ENCODE measurements at places on chromosomes 11 and 22.

GRCh38 chr11:130561441-130561881, 113.0 kb downstream of the ADAMTS15 start:
- H3K27me3 ChIP-seq = no peaks in the 10 kb centered on the region
- no peak overlapping the region for H3K27ac ChIP-seq
- no peak overlapping the region for H3K4me3 ChIP-seq
- no peak for DNase-seq

DNA sequence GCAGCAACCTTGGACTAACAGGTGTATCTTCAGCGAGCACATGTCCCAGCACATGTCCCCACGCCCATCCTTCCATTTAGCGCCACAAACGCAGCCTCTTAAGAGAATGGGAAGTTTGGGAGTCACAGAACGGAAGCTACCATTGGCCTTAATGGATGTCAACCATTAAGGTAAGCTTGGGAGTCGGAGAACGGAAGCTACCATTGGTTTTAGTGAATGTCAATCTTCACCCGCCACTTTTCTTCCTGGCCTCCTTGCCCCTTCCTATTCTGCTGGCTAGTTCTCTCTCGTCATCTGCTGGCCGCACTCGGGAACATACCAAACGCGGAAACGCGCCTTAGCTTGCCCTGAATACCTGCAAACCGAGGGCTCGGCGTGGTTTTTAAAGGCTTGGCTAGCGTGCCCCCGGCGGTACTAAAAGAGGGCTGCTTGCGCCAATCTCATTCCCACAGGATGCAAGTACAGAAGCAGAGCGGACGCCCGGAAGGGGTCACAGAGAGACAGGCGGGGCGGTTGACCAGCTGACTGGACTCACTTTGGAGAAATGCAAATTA, 24.3 kb downstream of the GLYATL1 start:
- peaks cover under 1% of the 10 kb centered on the region for H3K4me1 ChIP-seq
- no peak for DNase-seq
- H3K4me3 ChIP-seq = no peak overlapping the region
- H3K27me3 ChIP-seq = no peaks in the 10 kb centered on the region

DNA sequence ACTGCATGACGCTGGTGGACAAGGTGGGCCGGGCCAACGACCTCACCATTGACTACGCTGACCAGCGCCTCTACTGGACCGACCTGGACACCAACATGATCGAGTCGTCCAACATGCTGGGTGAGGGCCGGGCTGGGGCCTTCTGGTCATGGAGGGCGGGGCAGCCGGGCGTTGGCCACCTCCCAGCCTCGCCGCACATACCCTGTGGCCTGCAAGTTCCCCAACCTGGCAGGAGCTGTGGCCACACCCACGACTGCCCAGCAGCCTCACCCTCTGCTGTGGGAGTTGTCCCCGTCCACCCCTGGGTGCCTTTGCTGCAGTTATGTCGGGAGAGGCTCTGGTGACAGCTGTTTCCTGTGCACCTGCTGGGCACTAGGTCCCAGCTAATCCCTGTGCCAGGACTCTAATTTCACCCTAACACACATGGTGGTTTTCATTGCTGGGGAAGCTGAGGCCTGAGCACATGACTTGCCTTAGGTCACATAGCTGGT, 49.0 kb upstream of the PPP6R3 start:
- H3K4me3 ChIP-seq = no peak overlapping the region
- no peak for DNase-seq
- H3K4me1 ChIP-seq = no peaks in the 10 kb centered on the region
- H3K27me3 ChIP-seq = no peaks in the 10 kb centered on the region
- H3K36me3 ChIP-seq = no peaks in the 10 kb centered on the region

- H3K27me3 ChIP-seq = no peaks in the 10 kb centered on the region
- no peak overlapping the region for H3K27ac ChIP-seq
- no peak overlapping the region for H3K4me3 ChIP-seq
- H3K4me1 ChIP-seq = peaks cover 50% of the 10 kb centered on the region
- H3K36me3 ChIP-seq = no peaks in the 10 kb centered on the region
Observed at GRCh38 chr11:7528514-7529049, 14.8 kb downstream of the PPFIBP2 start.

All from naive B cell (primary cell).